ENCODE measurements at places on chromosomes 1 and 21. TPM values are rescaled to one million over a fixed set of nuclear protein-coding genes. Genes with fewer than 3 reads are reported as not detected.

GRCh38 chr1:35769188-35769758, 505 bp downstream of the CLSPN start:
- peak overlapping the region; percentile 45 for H3K27ac ChIP-seq
- no peaks in the 10 kb centered on the region for H3K27me3 ChIP-seq
- H3K4me3 ChIP-seq = peak overlapping the region; percentile 92
- DNase-seq = peak; percentile 90

DNA sequence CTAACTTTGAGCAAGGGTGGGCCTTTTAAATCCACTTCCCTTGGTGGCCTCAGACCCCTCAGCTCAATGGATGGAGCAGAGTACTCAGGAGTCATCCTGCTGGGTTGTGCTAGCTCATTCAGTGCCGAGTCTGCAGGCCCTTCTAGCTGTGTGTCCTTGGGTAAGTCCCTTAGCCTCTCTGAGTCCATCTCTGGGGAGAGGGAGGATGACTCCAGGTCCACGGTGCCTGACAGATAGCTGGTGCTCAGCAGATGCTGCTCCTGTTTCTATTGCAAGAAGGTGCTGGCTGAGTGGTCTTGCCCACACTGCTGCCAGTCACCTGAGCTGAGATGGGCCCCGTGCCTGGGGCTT, 11.0 kb downstream of the LDLRAP1 start:
- H3K36me3 ChIP-seq = peaks cover 10% of the 10 kb centered on the region
- peak overlapping the region; percentile 19 for H3K27ac ChIP-seq
- no peak for DNase-seq
- peaks cover 90% of the 10 kb centered on the region for H3K4me1 ChIP-seq

DNA sequence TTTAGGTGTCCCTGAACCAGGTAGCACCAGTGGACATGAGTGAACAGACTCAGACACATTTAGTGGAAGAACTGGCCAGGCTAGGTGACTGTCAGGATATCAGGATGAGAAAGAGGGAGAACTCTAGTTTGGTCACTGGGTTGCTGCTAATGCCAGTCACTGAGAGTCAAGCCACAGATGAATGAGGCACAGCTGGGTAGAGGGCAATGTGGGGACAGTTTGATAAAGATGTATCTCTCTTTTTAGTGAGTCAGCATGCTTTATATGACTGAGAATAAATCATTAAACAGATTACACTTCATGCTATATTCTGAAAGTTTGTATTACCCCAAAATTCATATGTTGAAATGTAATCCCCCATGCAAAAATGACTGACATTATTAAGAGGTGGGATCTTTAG, 87.1 kb downstream of the SELENOF start:
- H3K4me3 ChIP-seq = no peak overlapping the region
- H3K4me1 ChIP-seq = no peaks in the 10 kb centered on the region
- no peak for DNase-seq
- peaks cover 2% of the 10 kb centered on the region for H3K27me3 ChIP-seq

Gene CALML6
- total RNA-seq = 0.26 TPM

Gene APOBEC4
- total RNA-seq = not detected

DNA sequence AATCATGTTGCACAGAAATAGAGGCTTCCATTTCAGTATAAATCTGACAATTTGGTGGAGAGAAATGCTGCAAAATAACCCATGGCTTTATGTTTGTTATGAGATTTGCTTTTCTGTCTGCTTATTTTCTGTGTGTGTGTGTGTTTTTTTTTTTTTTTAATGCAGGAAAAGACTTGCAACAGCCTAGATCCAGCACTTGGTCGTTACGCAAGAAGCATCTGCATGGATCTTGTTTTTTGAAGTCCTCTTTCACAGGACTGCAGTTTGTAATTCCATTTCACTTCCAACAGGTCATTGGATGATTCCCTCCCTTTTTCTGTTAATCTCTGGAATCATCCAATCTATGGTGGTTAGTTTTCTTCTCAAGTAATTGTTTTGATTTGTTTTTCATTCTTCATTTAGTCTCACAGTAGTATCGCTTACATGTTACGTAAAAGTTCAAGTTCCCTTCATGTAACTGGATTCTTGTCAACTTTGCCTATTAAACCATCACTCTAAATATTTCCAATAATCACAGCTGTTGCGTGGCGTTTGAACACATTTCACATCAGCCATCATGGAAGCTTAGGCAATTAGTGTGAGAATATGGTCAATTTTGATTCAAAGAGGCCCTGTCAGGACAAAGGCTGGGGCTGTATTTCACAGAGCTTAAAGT, 312.9 kb downstream of the NFIA start:
- no peak for DNase-seq
- no peaks in the 10 kb centered on the region for H3K36me3 ChIP-seq
- H3K27ac ChIP-seq = no peak overlapping the region
- no peaks in the 10 kb centered on the region for H3K27me3 ChIP-seq
- no peak overlapping the region for H3K4me3 ChIP-seq

DNA sequence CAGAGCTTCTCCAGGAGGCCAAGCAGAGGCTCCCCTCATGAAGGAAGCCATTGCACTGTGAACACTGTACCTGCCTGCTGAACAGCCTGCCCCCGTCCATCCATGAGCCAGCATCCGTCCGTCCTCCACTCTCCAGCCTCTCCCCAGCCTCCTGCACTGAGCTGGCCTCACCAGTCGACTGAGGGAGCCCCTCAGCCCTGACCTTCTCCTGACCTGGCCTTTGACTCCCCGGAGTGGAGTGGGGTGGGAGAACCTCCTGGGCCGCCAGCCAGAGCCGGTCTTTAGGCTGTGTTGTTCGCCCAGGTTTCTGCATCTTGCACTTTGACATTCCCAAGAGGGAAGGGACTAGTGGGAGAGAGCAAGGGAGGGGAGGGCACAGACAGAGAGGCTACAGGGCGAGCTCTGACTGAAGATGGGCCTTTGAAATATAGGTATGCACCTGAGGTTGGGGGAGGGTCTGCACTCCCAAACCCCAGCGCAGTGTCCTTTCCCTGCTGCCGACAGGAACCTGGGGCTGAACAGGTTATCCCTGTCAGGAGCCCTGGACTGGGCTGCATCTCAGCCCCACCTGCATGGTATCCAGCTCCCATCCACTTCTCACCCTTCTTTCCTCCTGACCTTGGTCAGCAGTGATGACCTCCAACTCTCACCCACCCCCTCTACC, 19.1 kb downstream of the CSF1 start:
- H3K4me3 ChIP-seq = no peak overlapping the region
- peaks cover 5% of the 10 kb centered on the region for H3K4me1 ChIP-seq
- H3K27ac ChIP-seq = no peak overlapping the region
- H3K27me3 ChIP-seq = no peaks in the 10 kb centered on the region
- H3K36me3 ChIP-seq = peaks cover 40% of the 10 kb centered on the region

- H3K4me1 ChIP-seq = no peaks in the 10 kb centered on the region
- H3K27me3 ChIP-seq = no peaks in the 10 kb centered on the region
- H3K4me3 ChIP-seq = no peak overlapping the region
These were observed 287.3 kb downstream of the VAV3 start for GRCh38 chr1:107677697-107678096.

DNA sequence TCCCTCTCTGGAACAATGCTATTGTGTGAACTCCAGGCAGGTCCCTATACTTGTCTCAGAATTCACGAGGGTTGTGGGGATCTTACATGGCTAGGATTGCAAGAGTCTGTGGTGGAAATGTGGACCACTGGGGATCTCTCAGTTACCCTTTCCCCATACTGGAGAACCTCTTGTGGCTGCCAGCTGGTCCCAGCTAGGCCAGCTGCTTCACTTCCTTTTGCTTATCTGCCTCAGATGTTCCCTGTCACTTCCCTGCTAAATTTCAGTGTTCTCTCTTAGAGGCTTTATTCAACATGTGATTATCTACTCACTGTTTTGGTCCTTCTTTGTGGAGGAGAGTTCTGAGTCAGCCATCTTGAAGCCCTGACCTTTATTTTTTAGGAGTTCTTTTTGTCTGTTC, 75.9 kb upstream of the SAMD13 start:
- peaks cover 7% of the 10 kb centered on the region for H3K4me1 ChIP-seq
- H3K4me3 ChIP-seq = no peak overlapping the region
- H3K36me3 ChIP-seq = peaks cover 52% of the 10 kb centered on the region
- H3K27me3 ChIP-seq = no peaks in the 10 kb centered on the region

GRCh38 chr1:210076620-210077019, 138.6 kb downstream of the SYT14 start:
- peaks cover 2% of the 10 kb centered on the region for H3K27me3 ChIP-seq
- H3K4me1 ChIP-seq = no peaks in the 10 kb centered on the region
- H3K27ac ChIP-seq = no peak overlapping the region
- H3K36me3 ChIP-seq = no peaks in the 10 kb centered on the region
- DNase-seq = no peak

DNA sequence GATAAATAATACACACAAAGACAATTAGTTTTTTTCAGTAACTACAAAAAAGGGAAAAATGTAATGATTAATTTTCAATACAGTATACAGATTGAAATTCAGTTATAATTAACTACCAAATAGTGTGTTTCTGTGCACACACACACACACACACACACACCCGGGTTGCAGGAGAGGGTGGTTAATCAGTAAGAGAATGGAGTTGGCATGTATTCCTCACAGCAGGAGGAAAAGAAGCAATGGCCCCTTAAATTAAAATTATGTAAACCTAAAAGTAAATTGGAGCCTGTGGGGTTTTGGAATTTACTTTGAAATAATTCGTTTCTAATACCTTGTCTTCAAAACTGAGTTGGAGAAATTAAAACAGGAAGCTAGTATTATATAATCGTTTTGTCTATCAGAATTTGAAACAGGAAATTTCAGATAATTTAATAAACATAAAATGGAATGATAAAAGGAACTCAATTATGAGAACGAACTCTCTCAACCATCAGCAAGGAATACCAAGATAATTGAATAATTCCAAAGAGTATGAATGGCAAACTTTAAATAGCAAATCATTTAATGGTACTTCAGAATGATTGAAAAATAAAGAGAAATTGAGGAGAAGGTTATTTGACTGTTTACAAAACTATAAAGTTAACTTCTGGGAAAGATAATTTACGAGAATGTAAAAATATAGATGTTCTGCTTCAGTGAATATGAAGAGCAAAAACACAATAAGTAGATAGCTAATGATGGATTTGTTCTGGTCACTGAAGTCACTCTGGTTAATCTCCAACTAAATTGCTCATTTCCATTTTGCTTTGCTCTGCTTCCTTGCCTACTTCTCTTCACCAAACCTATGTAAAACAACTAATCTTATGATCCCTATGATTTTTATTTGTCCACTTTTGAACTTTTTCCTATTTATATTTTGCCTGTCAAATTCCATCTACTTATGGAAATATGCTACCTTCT, 547.9 kb upstream of the ZP4 start:
- no peak overlapping the region for H3K27ac ChIP-seq
- no peaks in the 10 kb centered on the region for H3K36me3 ChIP-seq
- H3K27me3 ChIP-seq = no peaks in the 10 kb centered on the region
- no peaks in the 10 kb centered on the region for H3K4me1 ChIP-seq
- no peak overlapping the region for H3K4me3 ChIP-seq

DNA sequence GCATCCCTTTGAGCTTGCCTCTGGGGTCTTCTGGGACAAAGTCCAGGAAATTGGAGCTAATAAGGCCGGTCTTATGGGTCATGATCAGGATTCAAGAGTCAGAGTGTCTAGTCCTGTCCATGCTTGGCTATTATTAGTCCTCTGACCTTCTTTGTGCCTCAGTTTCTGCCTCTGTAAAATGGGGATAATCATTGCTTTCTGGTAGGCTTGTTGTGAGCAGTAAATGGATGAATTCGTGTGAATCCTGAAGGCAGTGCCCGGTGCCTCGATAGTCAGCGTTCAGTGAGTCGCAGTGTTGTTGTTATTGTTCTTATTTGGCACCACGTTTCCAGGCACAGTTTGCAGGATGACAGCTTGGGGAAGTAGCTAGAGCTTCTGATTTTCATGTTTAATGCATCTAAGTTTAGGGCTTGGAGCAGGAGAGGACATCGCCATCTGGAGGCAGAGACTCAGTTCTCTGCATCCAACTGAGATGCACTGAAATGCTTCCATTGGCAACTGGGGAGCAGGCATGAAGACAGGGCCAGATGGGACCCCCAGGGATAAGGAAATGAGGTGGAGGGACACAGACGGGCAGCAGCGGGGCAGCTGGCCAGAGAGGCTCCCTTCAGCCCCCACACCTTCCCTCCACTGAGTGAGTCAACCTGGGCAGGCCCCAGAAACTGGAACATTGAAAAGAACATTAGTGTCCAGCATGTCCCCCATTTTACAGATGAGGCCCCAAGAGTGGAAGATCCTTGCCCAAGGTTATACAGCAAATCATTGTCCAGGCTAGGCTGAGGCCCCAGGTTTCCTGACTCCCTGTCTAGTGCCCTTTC, 160.3 kb downstream of the PTPRU start:
- no peak overlapping the region for H3K4me3 ChIP-seq
- H3K36me3 ChIP-seq = no peaks in the 10 kb centered on the region

Gene TCEA3
- 4.4 TPM for total RNA-seq

Gene RGS7
- total RNA-seq = not detected

Gene OXCT2
- total RNA-seq = 1.2 TPM

DNA sequence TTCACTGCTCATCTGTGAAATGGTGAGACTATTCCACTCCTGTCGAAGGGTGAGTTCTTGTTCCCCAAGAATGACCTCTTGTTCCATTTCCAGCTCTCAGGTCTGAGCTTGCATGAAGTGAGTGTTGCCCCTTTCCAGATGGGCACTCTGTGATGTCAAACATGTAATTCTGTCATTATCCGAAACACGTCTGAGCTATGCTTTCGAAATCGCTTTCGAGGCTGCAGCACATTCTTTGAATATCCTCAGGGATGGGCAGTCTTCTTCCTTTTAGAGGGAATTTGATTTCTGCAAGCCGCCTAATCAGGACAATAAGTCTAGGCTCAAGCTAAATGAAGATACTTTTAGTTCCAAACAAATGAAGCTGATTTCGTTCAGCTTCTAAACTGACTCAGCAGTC, 15.1 kb downstream of the NFASC start:
- DNase-seq = no peak
- peaks cover 5% of the 10 kb centered on the region for H3K27me3 ChIP-seq
- H3K4me1 ChIP-seq = no peaks in the 10 kb centered on the region
- no peak overlapping the region for H3K27ac ChIP-seq
- H3K36me3 ChIP-seq = no peaks in the 10 kb centered on the region
- H3K4me3 ChIP-seq = no peak overlapping the region

Gene ELAPOR1
- total RNA-seq = 9.1 TPM

DNA sequence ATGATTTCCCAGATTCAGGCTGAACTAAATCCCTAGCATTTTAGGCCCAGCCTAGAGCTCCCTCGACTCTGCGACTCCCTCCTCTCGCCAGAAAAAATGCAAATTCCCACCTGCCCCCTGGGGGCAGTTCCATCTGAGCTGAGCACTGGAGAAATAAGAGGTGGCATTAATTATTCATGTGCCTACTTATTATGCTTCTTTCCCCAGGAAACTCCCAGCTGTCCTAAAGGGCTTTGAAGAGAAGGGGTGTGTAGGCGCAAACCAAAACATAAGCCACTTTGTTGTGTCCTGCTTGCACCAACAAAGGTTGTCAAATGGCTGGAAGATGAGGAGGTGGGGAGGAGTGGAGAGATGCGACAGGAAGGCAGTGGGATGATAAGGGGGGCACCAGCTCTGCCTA, 41.4 kb upstream of the GOLT1A start:
- H3K4me1 ChIP-seq = no peaks in the 10 kb centered on the region
- no peak for DNase-seq
- no peak overlapping the region for H3K27ac ChIP-seq

Gene SPRR3
- total RNA-seq = not detected

DNA sequence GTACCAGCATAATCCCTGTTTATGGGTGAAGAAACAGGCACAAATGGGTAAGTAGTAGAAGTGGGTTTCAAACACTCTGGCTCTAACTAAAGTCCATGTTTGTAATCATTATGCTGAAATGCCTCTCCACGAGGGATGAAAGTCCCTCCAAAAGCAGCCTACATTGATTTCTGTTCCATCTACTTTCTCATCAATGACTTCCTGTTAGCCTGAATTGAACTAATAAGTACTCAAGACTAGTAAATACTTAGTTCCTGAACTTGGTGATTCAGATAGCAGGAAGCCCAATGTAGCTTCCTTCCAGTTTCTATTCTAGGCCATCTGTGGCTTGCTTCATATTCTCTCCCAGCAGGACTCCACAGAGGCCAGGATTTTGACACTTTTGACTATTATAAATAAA, 11.3 kb upstream of the BACH1 start:
- no peak for DNase-seq
